ENCODE measurements at places on chromosomes 11 and 22.

- no peak for DNase-seq
Observed at GRCh38 chr22:20165421-20165820, 14.6 kb upstream of the CCDC188 start.

- no peak for DNase-seq
Observed at GRCh38 chr11:109426442-109427240, 4.7 kb downstream of the C11orf87 start.

GRCh38 chr11:114058871-114059277, 637 bp upstream of the ZBTB16 start:
- DNase-seq, result peak; percentile 29

GRCh38 chr22:45341498-45341897, 31.8 kb downstream of the FAM118A start:
- DNase-seq, result no peak

- no peak for DNase-seq
Observed at GRCh38 chr22:29054251-29054767, 7.3 kb downstream of the C22orf31 start.

GRCh38 chr11:9139628-9140357, 48.4 kb upstream of the SCUBE2 start:
- DNase-seq, result no peak

DNA sequence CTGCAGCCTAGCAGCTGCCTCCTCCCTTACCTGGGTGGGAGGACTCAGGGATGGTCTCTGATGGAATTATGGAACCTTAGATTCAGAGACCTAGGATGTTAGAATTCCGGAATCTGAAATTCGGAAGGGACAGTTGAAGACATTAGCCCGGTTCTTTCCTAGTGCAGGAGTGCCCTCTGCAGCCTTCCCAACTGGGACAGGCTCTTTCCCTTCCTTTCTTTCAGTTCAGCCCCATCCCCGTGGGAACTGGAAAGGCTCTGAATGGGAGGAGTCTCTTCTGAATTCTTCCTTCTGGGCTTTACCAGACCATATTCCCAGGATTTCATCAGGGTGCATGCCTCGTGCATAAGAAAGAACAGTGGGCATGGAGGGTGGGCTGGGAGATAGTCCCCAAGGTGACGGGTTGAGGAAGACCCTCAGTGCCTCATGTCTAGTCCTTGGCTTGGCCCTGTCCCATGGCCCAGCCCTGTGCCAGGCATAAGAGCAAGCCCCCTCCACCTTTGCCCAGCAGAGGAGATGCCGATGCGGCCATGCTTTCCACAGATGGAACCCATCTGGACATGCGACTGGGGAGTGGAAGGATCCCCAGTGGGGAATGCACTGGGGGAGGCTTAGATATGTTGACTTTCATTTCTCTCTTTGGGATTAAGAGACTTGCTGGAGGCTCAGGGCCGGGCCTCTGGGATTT, 14.4 kb downstream of the DNAJB13 start:
- no peak for DNase-seq

DNA sequence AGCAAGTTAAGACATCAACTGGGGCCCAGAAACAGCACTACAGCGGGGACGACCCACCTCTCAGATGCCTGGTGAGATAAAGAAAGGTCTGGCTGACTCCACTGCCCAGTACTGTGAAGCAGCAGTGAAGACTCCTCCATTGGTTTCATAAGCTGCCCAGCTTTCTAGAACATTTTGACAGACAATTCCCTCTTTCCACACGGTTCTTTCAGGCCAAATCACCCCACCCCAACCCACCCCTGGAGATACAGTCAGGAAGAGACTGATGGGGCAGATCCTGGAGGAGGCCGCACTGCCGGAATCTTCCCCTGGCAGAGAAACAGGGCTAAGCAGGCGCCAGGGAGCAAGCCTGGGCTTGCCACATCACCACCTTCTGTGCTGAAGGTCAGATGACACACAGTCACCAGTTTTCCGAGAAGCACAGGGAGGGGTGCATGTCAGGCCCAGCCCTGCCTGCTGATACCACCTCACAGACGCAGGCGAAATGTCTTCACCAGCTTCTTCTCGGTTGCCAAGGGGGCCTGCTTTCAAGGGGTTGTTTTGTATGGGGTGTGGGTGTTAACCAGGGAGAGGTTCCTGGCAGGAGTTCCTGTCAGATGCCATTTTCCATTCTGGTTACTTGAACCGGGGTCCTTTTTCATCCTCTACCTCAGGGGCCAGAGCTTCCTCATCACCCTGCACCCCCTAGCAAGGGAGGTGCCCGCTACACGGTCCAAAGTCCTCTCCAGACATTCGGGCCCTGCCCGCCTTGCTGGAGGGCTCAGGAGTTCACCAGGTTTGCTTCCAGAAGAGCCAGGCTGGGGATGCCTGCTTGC, 1.4 kb upstream of the NEAT1 start:
- DNase-seq, result peak; percentile 83

DNA sequence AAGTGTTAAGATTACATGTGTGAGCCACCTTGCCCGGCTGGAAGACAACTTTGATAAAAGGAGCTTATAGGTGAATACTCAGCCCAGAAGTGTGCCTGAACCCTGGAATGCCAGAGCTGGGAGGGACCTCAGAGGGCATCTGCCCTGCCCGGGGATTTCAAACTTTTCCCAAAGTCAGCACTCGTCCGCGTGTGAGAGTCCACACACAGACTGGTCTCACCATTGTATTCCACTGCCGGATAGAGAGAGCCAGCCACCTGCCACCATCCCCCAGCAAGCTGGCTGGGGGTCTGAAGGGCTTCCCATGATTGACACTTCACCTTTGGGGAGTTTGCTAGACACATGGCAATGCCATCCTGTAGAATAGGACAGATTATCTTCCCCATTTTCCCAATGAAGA, 49.2 kb downstream of the APOL3 start:
- DNase-seq, result no peak

DNA sequence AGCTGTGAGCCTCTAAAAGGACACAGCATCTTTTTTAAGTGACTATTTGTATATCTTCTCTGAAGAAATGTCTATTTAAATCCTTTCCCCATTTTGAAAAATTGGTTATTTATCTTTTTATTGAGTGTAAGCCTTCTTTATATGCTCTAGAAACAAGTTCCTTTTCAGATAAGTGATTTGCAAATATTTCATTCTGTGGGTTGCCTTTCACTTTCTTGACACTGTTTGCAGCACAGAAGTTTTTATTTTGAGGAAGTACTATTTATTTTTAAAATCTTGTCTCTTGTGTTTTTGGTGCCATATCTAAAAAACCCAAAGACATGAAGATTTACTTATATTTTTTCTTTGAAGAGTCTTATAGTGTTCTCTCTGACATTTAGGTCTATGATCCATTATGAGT, 40.1 kb upstream of the LYVE1 start:
- no peak for DNase-seq

DNA sequence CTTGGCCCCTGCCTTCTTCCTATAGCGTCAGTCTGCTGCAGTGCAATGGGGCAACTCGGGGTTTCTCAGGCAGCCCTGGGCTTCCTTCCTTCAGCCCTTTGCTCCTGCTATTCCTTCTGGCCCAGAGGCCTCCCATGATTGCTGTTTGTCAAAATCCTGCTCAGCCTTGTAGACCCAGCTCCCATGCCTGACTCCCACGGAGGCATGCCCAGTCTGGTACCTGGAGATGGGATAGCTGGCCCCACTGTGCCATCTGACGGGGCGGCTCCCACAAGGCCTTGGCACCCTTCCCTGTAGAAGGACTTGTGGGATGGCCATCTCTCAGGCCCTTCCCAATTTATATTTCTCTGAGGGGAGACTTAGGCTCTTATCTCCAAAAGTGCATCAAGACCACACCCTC, 590 bp upstream of the CD6 start:
- no peak for DNase-seq

- no peak for DNase-seq
Observed at GRCh38 chr22:32531228-32531627, 56.6 kb downstream of the FBXO7 start.

GRCh38 chr11:123545726-123546270, 108.6 kb downstream of the SCN3B start:
- DNase-seq, result no peak

GRCh38 chr11:27234043-27234668, 128.9 kb downstream of the CCDC34 start:
- peak; percentile 13 for DNase-seq

- DNase-seq, result peak; percentile 70
Observed at GRCh38 chr11:71252770-71253730, 673 bp upstream of the SHANK2 start.

DNA sequence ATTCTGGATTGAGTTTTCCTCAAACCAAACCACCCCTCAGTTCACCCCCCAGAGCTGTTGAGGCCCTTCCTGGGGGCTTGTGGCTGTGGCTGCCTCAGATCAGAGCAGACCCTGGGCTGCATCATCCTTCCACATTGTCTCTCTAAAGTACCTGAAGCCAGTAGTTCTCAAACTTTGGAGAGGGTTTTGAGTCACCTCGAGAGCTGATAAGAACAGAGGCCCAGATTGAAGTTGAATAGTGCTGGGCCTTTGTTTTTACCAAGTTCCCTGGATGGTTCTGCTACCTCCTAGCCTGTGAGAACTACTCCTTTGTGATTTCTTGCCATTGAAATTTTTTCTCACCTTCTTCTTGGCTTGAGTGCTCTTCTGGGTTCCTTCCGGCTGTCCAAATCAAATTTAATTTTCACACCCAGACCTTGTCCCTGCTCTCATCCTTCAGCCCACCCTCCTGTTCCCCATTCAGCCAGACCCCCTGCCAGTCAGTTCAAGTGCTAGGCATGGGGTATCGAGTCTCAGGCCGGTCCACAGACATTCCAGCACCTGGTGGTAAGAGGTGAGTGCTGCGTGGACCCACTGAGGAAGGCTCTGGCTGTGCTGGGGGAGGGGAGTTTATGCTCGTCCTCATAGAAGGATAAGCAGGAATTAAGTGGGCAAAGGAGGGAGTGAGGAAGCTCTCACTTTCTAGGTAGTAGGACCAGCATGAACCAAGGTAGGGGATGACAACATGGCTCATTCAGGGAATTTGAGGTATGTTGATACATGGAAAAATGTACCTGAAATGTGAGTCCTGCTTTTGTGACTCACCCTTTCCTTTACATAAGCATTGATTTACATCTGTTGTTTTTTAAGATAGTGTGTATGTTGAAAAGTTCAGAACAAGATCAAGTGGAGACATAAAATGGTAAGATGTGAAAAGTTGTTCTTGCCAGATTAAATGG, 116.5 kb downstream of the PTPRJ start:
- DNase-seq, result no peak

- no peak for DNase-seq
Observed at GRCh38 chr11:117037279-117037974, 60.8 kb downstream of the SIK3 start.

DNA sequence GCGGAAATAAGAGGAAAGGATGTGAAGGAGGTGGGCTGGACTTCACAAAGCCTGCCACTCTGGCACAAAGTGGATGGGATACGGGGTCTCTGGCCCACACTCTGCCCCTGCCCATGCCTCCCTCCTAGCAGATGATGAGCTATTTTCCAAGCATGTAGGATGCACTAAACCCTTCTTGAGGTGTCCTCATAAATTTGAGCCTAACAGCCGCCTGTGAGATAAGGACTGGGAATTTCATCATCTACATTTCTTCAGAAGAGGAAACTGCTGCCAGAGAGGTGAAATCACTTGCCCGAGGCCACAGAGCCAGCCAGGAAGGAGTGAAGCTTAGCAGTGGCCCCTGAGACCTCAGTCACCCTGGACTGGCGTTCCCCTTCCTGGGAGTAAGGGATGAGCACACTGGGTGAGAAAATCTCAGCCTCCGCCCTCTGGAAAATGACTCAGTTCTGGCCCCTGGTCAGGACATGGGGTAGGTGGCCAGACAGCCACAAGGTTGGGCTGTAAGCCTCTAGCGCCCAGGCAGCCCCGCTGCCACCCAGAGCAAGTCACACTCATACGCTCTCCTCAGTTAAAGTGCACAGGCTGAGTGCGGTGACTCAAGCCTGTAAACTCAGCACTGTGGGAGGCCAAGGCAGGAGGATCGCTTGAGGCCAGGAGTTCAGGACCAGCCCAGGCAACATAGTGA, 27.9 kb downstream of the MB start:
- DNase-seq, result peak; percentile 93

- DNase-seq, result no peak
Observed at GRCh38 chr11:123357353-123357989, 72.6 kb upstream of the GRAMD1B start.

- DNase-seq, result no peak
Observed at GRCh38 chr22:26713823-26714449, 56.5 kb downstream of the MIAT start.

DNA sequence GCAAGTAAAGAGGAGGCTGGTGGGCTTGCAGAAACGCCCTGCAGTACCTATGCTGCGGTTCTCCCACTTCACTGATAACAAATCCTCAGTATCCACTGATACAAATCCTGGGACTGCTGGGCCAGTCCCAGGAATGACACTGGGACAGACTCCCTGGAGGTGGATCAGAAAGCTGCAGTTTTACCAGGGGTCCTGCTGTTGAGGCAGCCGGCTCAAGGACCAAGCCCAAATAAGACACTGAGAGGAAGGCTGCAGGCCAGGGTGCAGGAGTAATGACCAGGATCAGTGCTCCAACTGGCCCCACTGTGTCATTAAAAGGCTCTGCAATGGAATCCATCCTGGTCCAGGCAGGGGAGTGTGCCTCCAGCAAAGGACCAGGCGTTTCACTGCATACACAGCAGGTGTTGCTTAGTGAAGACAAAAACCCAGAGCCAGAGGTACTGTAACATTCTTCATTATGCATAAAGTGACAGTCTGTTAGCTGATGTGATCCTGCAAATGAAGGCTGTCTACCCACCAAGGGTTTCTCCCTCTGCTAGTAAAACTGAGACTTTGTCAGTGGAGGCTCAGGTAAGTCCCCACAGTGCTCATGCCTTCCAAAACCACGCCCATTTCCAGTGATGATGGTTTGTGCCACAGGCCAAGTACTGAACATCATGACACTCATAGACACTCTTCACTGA, 1.4 kb upstream of the C22orf39 start:
- peak; percentile 18 for DNase-seq

DNA sequence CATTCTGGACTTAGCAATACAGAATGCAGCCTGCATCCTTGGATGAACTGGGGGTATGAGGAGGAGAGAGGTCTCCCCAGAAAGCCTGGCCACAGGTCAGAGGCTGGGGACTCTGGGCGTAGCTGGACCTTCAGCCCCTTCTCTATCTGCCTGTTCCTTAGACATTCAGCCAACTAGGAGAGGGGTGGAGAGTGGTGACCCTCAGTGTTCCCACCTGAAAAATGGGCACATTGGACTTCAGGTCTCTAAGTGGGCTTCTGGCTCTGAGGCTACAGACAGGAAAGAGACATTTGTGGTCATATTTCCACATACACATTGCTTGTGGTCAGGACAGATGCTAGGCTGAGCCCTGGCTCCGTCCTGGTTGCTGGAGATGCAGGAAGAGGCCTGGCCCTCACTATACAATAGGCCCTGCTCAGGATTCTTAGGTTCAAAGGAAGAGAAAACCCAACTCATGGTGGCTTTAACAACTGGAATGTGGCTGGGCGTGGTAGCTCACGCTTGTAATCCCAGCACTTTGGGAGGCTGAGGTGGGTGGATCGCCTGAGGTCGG, 30.1 kb upstream of the CBX7 start:
- DNase-seq, result no peak

- DNase-seq, result no peak
Observed at GRCh38 chr22:25765801-25766200, 23.8 kb downstream of the MYO18B start.

GRCh38 chr11:117183724-117184349, 5.3 kb downstream of the SIDT2 start:
- DNase-seq, result no peak

- no peak for DNase-seq
Observed at GRCh38 chr11:3920148-3920852, 64.8 kb downstream of the STIM1 start.
